ENCODE measurements at places on chromosomes 4 and X.
A peak's percentile ranks its signal among the peaks of the same experiment; 100 is the strongest.

DNA sequence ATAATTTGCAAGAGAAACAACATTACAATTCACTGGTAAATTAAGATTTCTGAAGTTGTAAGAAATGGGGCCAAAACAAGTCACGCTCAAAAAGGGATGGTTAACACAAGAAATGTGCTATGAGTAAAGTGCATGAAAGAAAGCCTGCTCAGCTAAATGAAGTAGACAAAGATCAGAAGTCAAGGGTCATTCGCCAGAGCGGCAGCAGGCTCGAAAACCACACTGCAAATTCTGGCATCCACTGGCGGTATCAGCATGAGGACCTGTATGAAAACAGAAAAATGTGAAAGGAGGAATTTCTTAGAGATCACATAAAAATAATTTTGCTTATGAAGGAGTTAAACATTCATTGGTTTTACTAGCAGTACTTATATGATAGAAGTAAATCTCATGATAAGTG lies 49.6 kb downstream of the FBXL5 start:
- H3K36me3 ChIP-seq, result peaks cover 5% of the 10 kb centered on the region
- H3K4me1 ChIP-seq, result no peaks in the 10 kb centered on the region
- no peak overlapping the region for H3K27ac ChIP-seq
- no peak overlapping the region for H3K4me3 ChIP-seq

GRCh38 chr4:53886090-53886489 lies 178.3 kb downstream of the CHIC2 start:
- H3K27ac ChIP-seq, result no peak overlapping the region
- no peak for DNase-seq
- H3K27me3 ChIP-seq, result no peaks in the 10 kb centered on the region

- H3K4me3 ChIP-seq, result no peak overlapping the region
- H3K36me3 ChIP-seq, result no peaks in the 10 kb centered on the region
- no peaks in the 10 kb centered on the region for H3K27me3 ChIP-seq
- no peak for DNase-seq
Measured at GRCh38 chrX:48854898-48855297, 19.5 kb upstream of the PCSK1N start.

DNA sequence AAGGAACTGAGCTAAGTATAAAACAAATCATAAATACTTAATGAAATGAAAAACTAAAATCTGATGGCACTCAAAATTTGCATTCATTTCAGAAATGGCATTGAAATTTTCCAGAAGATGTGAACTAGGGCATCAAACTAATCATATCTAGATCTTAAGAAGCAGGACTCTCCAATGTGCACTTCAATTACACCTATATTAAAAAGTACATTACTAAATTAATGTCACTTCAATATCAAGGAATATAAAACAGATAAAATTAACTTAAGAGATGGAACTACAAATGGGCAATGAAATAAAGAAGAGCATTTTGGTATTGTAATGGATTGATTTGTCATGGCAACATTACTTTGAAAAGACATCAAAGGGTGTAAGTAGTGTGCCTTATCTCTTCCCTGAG lies 20.3 kb downstream of the NPY2R start:
- no peak overlapping the region for H3K4me3 ChIP-seq
- no peaks in the 10 kb centered on the region for H3K36me3 ChIP-seq
- no peak overlapping the region for H3K27ac ChIP-seq
- no peak for DNase-seq

GRCh38 chrX:39063037-39063436 lies 261.8 kb downstream of the MID1IP1 start:
- H3K4me1 ChIP-seq, result no peaks in the 10 kb centered on the region
- no peaks in the 10 kb centered on the region for H3K36me3 ChIP-seq
- DNase-seq, result no peak
- no peak overlapping the region for H3K4me3 ChIP-seq
- peak overlapping the region; percentile 50 for H3K27ac ChIP-seq
- no peaks in the 10 kb centered on the region for H3K27me3 ChIP-seq
